ENCODE measurements at places on chromosomes 3 and 15.

- no peak for DNase-seq
Observed at GRCh38 chr3:4935347-4935746, 43.9 kb upstream of the BHLHE40 start.

DNA sequence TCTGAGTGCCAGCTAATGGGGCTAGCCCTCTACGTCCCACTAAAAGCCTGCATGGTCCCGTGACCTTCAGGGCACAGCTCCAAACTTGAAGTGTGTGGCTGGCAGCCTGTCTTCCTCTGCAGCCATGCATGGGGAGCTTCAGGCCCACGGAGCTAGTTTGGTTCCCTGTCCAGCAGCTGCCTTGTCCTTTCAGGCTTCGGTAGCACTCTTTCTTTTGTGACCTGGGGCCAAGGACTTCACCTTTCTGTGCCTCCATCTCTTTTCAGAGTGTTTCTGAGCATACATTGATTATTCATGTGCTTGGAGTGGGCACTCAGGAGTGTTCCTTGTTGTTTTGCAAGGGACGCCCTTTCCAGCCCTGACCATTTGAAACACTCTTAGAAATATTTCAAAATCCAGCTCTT is 155.2 kb downstream of the DNAJB8 start:
- no peak for DNase-seq

DNA sequence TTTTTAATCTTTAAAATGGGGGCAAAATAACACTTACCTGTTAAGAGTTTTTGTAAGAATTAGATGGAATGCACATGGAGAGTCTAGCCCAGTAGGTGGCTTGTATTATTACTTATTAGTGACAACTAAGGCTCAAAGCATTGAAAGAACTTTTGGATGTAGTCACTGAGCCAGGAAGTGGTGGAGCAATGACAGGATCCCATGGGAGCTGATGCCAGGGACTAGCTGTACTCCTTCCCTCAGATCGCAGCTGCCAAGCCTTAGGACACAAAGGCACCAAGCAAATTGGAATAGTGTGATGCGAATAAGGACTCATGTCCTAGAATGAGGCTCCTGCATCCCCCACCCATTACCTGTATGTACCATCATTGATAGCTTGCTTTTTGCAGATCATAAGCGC is 370.4 kb upstream of the RGMA start:
- DNase-seq = no peak

DNA sequence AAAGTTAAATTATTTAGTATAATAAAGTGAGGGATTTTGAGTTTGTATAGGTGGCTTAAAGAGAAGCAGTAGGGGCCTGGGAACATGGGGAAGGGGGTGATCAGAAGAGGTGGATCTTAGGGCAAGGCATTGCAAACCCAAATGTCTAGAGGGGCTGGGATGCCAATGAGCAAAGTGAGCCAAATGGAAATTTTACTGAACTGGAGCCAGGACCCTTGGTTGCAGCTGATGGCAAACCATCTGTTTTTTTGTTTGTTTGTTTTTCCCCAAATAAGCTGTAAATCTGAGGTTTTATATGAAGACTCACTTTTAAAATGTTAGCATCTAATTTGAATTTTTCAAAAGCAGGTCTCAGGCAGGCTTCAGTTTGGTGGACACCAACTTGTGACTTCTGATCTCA is 14.8 kb upstream of the PARP14 start:
- DNase-seq = no peak

DNA sequence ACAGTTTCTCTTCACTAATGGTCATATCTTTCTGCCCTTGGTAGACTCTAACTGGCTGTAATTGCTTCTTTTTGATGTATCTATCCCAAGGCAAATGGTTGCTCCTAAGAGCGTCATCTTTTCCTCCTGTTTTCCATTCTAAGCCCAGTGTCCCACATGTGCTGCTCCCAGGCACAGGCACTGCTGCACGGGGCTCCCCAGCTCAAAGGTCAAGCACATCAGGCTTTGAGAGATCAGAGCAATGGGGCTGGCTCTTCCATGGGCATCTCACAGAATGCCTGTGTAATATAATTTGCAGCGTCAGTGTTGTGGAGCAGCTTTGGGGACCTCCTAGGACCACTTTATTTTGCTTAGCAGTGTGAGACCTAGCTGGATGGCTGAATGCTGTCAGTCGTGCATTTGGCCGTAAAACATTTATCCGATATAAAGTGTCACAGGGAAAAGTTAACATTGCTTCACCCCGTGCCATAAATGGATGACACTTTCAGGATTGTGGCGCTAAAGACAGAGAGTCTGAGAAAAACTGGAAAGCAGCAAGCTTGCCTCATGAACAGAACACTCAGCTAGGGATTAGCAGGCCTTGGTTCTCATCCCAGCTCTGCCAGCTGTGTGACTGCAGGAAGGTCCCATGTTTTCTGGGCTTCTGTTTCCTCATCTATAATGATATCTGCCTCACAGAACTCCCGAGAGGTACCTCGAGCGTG is 277.5 kb upstream of the TBL1XR1 start:
- DNase-seq = no peak

DNA sequence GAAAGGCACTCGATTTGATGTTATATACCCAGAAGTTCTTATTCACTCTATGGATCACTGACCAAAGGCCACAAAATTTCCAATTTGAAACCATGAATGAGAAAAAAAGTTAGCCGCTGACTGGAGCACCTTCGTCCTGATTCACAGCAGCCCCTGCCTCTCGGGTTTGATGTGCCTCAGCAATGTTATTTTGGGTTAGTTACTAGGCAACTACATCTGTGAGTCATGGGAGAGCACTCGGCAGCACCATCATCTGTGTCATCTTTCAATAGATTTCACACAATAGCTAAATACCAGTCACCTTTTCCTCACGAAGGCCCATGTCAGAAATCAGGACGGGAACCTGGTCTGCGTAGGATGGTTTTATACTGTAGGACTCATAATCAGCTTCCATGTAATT is 269.2 kb downstream of the ZBBX start:
- DNase-seq = no peak

- no peak for DNase-seq
Observed at GRCh38 chr3:67995206-67995605, 340.8 kb upstream of the SUCLG2 start.

- no peak for DNase-seq
Observed at GRCh38 chr3:172007065-172007370, 32.4 kb upstream of the FNDC3B start.

GRCh38 chr3:189983612-189984011 is 137.1 kb downstream of the P3H2 start:
- no peak for DNase-seq

DNA sequence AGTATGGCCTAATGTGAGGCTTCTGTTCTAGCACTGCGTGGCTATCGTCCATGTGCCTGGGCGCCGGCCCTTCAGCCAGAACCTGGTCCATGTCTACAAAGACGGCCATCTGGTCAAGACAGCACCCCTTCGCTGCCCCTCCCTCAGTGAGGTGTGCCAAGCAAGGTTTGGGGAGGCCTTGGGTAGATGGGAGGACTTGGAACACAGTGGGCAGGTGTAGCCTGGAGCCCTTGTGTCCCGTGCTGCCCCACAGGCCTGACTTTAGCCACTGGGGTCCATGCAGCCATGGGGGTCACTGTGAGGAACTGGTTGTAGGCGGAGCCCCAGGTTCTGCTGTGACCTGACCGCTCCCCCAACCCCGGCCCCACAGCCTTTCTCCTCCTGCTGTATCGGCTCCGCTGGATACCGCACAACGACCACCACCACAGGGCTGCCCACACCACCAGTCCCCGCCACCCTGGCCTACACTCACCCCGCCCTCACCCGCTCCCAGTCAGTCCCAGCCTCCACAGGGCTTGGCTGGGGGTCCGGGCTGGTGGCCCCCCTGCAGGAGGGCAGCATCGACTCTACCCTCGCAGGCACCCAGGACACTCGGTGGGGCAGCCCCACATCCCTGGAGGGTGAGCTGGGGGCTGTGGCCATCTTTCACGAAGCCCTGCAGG is 16.6 kb downstream of the NBEAL2 start:
- DNase-seq = no peak

All from BE2C (cell line).